WTC11 (cell line): ENCODE measurements at places on chromosomes 6 and 20.
A peak's percentile ranks its signal among the peaks of the same experiment; 100 is the strongest.

DNA sequence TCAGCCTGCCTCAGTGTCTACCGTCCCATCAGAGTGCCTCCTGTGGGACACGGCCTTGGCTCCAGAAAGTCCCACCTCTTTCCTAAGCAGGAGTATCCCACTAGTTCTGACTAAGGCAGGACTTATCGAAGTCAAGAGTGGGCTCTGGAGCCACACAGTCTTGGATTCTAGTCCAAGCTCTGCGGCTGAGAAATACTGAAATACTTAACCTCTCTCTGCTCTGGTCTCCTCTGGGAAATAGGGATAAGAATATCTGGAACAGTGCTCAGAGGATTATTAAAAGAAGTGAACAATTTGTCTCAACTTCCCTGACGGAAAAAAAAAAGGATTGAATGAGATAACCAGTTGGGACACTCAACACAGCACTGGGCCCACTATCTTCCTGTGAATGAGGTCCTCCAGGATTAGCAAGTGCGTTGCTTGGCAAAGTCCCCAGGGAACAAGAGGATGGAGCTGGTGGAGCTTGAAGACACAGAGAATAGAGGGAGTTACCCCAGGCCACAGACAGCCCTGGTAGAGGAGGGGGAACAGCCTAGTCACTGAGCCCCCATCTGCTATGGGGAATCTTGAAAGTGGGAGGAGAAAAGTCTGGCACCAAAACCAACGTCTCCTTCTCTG lies 34.6 kb upstream of the FOXP4 start:
- H3K4me1 ChIP-seq: no peaks in the 10 kb centered on the region
- DNase-seq: no peak
- H3K4me3 ChIP-seq: no peak overlapping the region
- H3K27me3 ChIP-seq: peaks cover 82% of the 10 kb centered on the region

DNA sequence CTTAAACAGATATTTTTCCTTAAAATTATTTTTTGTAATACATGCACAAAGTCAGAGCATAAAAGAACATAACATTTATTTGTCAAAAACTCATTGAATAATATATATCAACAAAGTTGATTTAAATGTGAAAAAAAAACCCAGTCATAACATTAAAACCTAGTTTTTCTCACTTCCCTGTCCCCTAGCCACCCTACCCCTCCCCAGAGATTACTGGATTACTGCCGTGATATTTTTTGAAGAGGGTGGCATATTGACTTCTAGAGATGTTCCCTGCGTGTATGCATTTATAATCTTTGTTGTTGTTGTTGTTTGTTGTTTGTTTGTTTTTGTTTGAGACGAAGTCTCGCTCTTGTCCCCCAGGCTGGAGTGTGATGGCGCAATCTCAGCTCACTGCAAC lies 52.4 kb upstream of the ARMC2 start:
- H3K4me1 ChIP-seq: peaks cover 14% of the 10 kb centered on the region
- H3K36me3 ChIP-seq: no peaks in the 10 kb centered on the region
- no peak overlapping the region for H3K27ac ChIP-seq
- no peak overlapping the region for H3K4me3 ChIP-seq

- no peaks in the 10 kb centered on the region for H3K27me3 ChIP-seq
- no peak overlapping the region for H3K27ac ChIP-seq
- H3K4me3 ChIP-seq: no peak overlapping the region
- no peak for DNase-seq
- H3K4me1 ChIP-seq: peaks cover 18% of the 10 kb centered on the region
- H3K36me3 ChIP-seq: peaks cover 26% of the 10 kb centered on the region
These were observed 16.9 kb downstream of the SERINC1 start for GRCh38 chr6:122454673-122455072.

- H3K4me3 ChIP-seq: no peak overlapping the region
- no peak for DNase-seq
- H3K27me3 ChIP-seq: no peaks in the 10 kb centered on the region
- no peak overlapping the region for H3K27ac ChIP-seq
- no peaks in the 10 kb centered on the region for H3K36me3 ChIP-seq
These were observed 286.0 kb downstream of the ADGB start for GRCh38 chr6:146884728-146885127.

- no peaks in the 10 kb centered on the region for H3K36me3 ChIP-seq
- peaks cover 39% of the 10 kb centered on the region for H3K27me3 ChIP-seq
- peak; percentile 78 for DNase-seq
These were observed 3.1 kb downstream of the PXDC1 start for GRCh38 chr6:3748208-3749066.

- H3K27me3 ChIP-seq: peaks cover 67% of the 10 kb centered on the region
- peaks cover 34% of the 10 kb centered on the region for H3K4me1 ChIP-seq
- no peaks in the 10 kb centered on the region for H3K36me3 ChIP-seq
- peak overlapping the region; percentile 80 for H3K4me3 ChIP-seq
- peak overlapping the region; percentile 6 for H3K27ac ChIP-seq
These were observed 185.9 kb downstream of the TRIM27 start for GRCh38 chr6:28737750-28738395.

- peak overlapping the region; percentile 67 for H3K4me3 ChIP-seq
- H3K4me1 ChIP-seq: peaks cover 45% of the 10 kb centered on the region
- no peaks in the 10 kb centered on the region for H3K36me3 ChIP-seq
- DNase-seq: no peak
- no peak overlapping the region for H3K27ac ChIP-seq
- H3K27me3 ChIP-seq: peaks cover 75% of the 10 kb centered on the region
These were observed 240.4 kb downstream of the PHACTR1 start for GRCh38 chr6:12956991-12957320.

DNA sequence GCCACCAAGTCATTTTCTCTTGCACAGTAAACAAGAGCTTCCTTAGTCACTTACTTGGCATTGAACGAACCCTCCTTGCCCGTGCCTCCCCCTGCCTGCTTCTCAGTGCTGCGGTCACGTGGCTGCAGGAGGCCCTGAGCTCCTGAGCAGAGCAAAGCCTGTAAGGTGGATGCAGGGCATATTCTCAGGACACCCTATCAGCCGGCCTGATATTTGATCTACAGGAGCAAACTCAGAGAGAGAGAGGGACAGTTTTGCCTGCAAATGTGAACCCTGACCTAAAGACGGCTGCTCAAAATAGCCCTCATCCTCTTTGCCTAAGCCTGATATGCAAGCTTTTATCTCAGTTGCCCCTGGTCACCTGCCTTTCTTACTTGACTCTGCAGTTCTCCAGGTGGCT lies 93.0 kb upstream of the POPDC3 start:
- peaks cover 15% of the 10 kb centered on the region for H3K4me1 ChIP-seq
- no peak overlapping the region for H3K4me3 ChIP-seq
- no peaks in the 10 kb centered on the region for H3K27me3 ChIP-seq
- H3K36me3 ChIP-seq: peaks cover 18% of the 10 kb centered on the region
- H3K27ac ChIP-seq: peak overlapping the region; percentile 17; the same call in 1 of the 2 replicates

DNA sequence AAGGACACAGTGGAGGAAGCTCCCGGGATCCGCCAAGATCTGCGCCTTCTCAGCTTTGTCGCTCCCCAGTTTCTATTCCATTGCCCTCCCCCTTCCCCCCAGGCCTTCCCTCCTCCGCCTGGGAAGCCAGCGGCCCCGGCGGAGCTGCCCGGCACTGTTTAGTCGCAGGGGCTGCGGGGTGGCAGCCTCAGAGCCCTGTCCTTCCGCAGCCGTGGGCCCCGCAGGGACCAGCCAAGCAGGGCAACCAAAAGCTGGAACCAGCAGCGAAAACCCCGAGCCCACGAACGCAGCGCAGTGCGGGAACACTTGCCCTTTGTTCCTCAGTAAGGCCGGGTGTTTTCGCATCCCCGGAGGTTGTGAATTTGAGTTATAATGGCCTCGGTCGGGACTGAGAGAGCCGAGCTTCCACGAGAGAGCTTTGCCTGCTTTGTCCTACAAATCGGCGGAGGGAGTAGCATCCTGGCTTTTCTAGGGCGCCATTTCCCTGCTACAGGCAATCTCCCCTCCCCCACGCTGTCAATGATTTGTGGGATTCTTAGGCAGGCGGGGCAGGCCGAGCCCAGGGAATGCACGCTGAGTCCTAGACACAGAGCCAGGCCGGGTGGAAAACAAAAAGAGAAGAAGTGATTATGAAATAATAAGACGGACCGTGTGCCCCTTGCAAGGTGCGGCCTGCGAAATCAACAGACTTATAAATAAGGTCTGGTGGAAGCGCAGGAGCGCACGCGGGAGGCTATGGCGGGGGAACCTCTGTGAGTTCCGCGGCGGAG lies 4.0 kb upstream of the TUBB2B start:
- H3K4me3 ChIP-seq: peak overlapping the region; percentile 89
- H3K27ac ChIP-seq: peak overlapping the region; percentile 46
- peaks cover 51% of the 10 kb centered on the region for H3K4me1 ChIP-seq
- 0 out of 2 replicates have a peak, but pooled peaks cover 2% of the 10 kb centered on the region for H3K36me3 ChIP-seq
- DNase-seq: peak; percentile 70

DNA sequence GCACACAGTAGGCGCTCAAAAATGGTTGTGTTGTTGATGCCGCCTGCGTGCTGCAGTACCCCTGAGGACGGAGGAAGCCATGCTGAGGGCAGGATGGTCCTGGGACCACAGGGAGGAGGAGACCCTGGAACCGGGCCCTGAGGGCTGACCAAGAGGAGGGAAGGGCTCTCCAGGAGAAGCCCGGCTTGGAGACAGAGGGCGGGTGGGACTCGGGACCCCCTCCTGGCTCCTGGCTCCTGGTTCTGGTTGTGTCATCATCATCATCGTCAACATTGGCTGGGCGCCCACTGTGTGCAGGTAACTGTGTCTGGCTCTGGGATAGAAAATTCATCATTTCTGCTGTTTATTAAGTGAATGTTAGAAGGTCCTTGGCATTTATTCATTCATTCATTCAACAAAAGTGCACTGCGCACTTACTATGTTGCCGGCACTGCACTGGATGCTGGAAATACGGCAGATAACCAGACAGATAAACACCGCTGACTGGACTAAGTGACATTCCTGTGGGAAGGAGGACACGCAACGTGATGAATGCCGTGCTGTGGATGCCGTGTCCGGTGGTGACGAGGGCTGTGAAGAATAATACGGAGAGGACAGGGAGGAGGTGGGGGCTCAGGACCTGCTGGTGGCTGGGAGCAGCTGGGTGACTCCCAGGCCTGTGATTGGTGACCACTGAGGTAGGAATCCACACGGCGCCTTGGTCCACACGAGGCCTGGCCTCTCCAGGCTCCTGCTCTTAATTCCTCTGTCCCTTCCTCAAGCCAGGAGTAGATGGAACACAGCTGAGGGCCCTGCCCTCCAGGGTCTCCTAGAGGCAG lies 35.3 kb downstream of the SPDEF start:
- H3K4me1 ChIP-seq: peaks cover 3% of the 10 kb centered on the region; the same call in 1 of the 2 replicates
- no peak overlapping the region for H3K27ac ChIP-seq
- no peaks in the 10 kb centered on the region; the same call in 1 of the 2 replicates for H3K27me3 ChIP-seq
- peak; percentile 8 for DNase-seq
- no peak overlapping the region for H3K4me3 ChIP-seq

GRCh38 chr20:41320976-41321375 lies 3.4 kb upstream of the ZHX3 start:
- H3K36me3 ChIP-seq: no peaks in the 10 kb centered on the region
- H3K27ac ChIP-seq: no peak overlapping the region
- no peak overlapping the region for H3K4me3 ChIP-seq
- peaks cover 24% of the 10 kb centered on the region for H3K27me3 ChIP-seq
- H3K4me1 ChIP-seq: peaks cover 15% of the 10 kb centered on the region

DNA sequence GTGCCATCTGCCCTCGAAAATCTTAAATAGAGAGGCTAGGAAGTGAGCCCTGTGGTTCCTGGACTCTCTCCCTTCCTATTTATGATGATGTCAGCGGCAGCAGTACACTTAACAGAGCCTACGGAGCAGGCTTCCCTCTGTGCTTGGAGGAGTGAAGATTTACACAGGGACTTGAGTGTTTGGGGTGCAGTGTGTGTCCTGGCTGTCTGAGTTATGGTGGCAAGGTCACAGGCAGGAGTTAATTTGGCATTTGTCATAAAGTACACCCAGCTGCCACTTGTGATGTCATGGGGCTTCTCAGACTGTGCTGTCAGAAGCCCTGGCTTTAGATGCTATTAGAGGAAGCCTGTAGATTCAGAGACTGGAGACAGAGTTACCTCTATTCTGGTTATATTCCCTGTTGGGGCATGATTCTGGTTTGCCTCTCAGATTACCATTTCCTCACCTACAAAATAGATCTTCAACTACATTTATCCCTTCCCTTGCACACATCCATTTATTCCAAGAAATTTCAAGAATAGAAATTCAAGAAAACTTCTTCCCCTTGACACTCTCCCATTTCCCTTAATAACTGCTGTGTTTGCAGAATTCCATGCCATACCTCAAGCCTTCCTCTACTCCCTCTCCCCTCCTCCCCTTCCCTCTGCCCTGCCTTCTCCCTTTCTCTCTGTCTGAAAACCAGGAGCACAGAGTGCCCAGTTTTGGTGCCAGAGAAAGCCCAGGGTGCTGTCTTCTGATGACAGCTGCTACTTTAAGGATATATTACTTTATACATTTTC lies 72.1 kb downstream of the SLC24A3 start:
- peaks cover 7% of the 10 kb centered on the region for H3K4me1 ChIP-seq
- H3K27me3 ChIP-seq: no peaks in the 10 kb centered on the region
- H3K27ac ChIP-seq: no peak overlapping the region

DNA sequence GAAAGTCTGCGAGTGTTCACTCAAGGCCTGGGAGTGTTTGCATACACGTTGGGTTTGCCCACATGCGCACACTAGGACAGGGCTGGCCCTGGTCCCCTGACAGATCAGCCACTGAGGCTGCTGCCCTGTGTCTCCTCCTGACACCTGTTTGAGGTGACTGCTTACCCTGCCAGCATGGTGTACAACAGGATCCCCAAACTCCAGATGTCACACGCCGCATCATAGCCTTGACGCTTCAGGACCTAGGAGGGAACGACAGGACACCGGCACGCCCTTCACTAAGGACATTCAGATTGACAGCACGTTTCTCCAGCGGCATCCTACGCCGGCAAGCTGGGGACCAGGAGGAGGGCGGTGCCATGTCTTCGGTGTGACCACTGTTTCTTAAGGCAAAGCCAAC lies 37.0 kb upstream of the MPC1 start:
- H3K4me3 ChIP-seq: no peak overlapping the region
- no peaks in the 10 kb centered on the region for H3K27me3 ChIP-seq
- no peak for DNase-seq

GRCh38 chr6:13098793-13099570 lies 229.4 kb downstream of the TBC1D7 start:
- DNase-seq: no peak
- H3K4me3 ChIP-seq: no peak overlapping the region
- no peak overlapping the region for H3K27ac ChIP-seq
- H3K4me1 ChIP-seq: peaks cover 32% of the 10 kb centered on the region

DNA sequence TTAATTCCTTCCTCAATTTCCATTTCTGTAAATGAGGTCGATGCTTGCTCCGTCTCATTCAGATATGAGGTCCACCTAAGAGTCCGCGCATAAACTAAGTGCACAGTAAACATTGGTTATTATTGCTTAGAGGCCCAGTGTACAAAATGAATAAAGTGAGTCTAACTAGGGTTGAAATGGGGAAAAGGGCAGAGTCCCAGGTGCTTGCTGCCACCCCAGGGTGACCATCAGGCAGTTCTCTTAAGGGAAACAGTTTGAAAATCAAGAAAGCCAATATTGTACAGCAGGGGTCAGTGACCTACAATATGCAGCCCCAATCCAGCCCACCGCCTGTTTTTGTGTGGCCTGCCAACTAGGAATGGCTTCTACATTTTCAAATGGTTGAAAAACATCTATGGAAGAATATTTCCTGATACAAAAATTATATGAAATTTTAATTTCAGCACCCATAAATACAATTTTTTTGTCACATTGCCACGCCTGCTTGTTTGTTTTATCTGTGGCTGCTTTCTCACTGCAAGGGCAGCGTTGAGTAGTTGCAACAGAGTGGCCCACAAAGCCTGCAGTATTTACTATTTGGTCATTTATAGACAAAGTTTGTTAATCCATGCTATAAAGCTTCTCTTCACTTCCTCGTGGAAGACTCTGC lies 43.3 kb downstream of the SLC13A3 start:
- H3K27me3 ChIP-seq: no peaks in the 10 kb centered on the region; the same call in 1 of the 2 replicates
- no peak overlapping the region for H3K27ac ChIP-seq
- no peak for DNase-seq
- H3K4me3 ChIP-seq: no peak overlapping the region
